Neuronal stem cell (in vitro differentiated cells): ENCODE measurements at places on chromosomes 5 and 9.

- H3K27ac ChIP-seq, result no peak overlapping the region
- no peaks in the 10 kb centered on the region for H3K36me3 ChIP-seq
- no peaks in the 10 kb centered on the region for H3K4me1 ChIP-seq
- DNase-seq, result no peak
- no peak overlapping the region for H3K4me3 ChIP-seq
These were observed 1369.8 kb upstream of the NUDT12 start for GRCh38 chr5:104932431-104932830.

GRCh38 chr9:134413890-134414623 lies 87.8 kb downstream of the RXRA start:
- no peaks in the 10 kb centered on the region for H3K27me3 ChIP-seq
- peaks cover 4% of the 10 kb centered on the region for H3K4me1 ChIP-seq
- H3K4me3 ChIP-seq, result no peak overlapping the region
- H3K27ac ChIP-seq, result no peak overlapping the region
- H3K36me3 ChIP-seq, result peaks cover 10% of the 10 kb centered on the region

- no peak for DNase-seq
- peaks cover 30% of the 10 kb centered on the region for H3K4me1 ChIP-seq
- no peak overlapping the region for H3K27ac ChIP-seq
- H3K27me3 ChIP-seq, result no peaks in the 10 kb centered on the region
- H3K36me3 ChIP-seq, result no peaks in the 10 kb centered on the region
- H3K4me3 ChIP-seq, result no peak overlapping the region
These were observed 156.4 kb downstream of the FGF18 start for GRCh38 chr5:171575808-171576207.

GRCh38 chr9:133334161-133334560 lies 1.8 kb downstream of the SURF6 start:
- peaks cover 6% of the 10 kb centered on the region for H3K4me1 ChIP-seq
- peaks cover 41% of the 10 kb centered on the region for H3K36me3 ChIP-seq
- no peak for DNase-seq
- no peak overlapping the region for H3K4me3 ChIP-seq
- H3K27me3 ChIP-seq, result no peaks in the 10 kb centered on the region
- no peak overlapping the region for H3K27ac ChIP-seq

GRCh38 chr5:128669803-128670202 lies 131.8 kb upstream of the FBN2 start:
- H3K27me3 ChIP-seq, result no peaks in the 10 kb centered on the region
- DNase-seq, result no peak
- no peak overlapping the region for H3K4me3 ChIP-seq
- H3K27ac ChIP-seq, result no peak overlapping the region

DNA sequence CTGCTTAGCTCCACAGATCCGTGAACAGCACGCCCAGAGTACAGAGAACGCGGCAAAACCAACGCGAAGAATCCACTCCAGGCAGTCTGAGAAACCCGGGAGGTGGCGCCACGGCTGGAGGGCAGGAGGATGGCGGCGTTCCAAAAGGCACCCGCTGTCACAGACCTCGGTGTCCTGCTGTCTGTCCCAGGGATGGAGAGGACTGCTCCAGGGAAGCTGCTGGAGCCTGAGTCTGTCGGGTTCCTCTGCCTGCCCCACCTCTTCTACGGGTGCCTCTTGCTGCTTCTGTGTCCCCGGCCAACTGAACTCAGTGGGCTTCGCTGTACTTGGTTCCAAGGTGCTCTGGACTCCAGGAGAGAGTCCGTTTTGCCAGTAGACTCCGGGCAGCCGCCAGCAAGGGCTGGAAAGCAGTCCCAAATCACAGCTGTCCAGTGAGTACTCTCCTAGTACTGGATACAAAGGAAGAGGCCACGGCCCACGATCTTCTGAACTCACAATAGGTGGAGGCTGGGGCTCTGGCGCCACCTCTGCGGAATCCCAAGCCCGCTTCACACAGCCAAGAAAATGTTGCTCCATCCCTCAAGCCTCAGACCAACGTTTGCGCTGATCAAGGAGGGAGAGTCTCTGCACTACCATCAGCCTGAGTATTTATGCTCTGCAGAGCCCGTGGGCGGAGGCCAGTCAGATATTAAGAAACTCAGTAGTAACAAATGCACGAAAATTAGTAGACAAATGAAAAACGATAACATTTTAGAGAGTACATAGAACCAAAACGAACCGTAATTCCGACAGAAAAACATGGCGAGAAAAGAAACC lies 440 bp downstream of the ANXA2R start:
- no peak overlapping the region for H3K27ac ChIP-seq
- H3K4me1 ChIP-seq, result peaks cover 16% of the 10 kb centered on the region
- no peak for DNase-seq
- peaks cover 85% of the 10 kb centered on the region for H3K27me3 ChIP-seq
- H3K36me3 ChIP-seq, result no peaks in the 10 kb centered on the region

DNA sequence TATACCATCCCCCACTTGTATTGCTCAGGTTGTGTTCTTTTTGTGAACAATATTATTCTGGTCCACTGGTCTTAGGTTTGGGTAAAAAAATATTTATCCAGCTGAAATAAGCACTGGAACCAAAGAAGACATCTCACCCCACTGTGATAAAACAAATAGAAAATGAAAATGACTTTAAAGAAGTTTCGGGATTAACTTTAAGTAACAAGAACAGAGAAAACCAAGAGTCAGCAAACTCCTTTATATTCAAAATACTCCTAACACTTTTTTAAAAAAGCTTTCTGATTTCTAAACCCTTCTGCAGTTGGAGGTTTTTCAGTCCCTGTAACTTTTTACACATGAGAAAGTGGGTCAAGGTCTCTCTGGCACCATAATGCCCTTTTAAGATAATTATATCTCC lies 273.9 kb upstream of the CDH10 start:
- no peaks in the 10 kb centered on the region for H3K36me3 ChIP-seq
- H3K27ac ChIP-seq, result no peak overlapping the region
- DNase-seq, result no peak
- no peaks in the 10 kb centered on the region for H3K4me1 ChIP-seq
- no peak overlapping the region for H3K4me3 ChIP-seq

GRCh38 chr5:109649318-109649717 lies 40.4 kb upstream of the MAN2A1 start:
- peaks cover 23% of the 10 kb centered on the region for H3K4me1 ChIP-seq
- no peak overlapping the region for H3K27ac ChIP-seq
- no peak for DNase-seq
- no peaks in the 10 kb centered on the region for H3K27me3 ChIP-seq
- no peak overlapping the region for H3K4me3 ChIP-seq
- H3K36me3 ChIP-seq, result no peaks in the 10 kb centered on the region

DNA sequence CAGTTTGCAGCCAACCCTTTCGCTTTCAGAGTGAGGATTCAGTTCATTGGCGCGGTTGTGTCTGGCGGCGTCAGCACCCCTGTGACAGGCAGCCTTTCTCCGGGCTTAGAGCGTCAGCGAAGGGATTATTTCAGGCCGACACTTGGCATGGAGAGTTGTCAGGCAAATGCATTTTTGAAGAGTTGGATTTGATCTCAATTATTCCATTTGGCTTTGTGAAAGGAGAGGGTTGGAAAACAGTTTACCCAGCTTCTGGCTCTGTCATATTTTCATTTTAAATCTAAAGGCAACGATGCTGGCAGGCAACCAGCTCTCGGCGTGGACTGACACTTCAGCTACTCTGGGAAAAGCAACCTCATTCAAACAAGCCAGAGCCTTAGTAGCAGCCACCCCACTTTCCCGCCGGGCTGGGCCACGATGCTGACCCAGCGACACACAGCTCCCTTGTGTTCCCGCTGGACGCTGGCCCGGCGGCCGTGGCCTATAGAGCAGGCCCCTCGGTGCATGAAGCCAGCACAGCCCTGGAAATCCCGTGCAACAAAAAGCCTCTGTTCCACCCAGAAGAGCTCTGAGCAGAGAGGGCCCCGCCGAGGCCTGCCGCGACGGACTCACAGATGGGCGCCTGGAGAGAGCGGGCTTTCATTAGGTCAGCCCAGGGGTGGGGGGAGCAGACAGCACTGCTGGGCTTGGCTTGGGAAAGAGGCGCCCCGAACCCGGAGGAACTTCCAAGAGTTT lies 28.9 kb upstream of the LPCAT1 start:
- peak overlapping the region; percentile 68 for H3K27ac ChIP-seq
- H3K27me3 ChIP-seq, result no peaks in the 10 kb centered on the region

- H3K4me3 ChIP-seq, result no peak overlapping the region
- H3K36me3 ChIP-seq, result no peaks in the 10 kb centered on the region
- no peak overlapping the region for H3K27ac ChIP-seq
These were observed 294.4 kb downstream of the MEF2C start for GRCh38 chr5:88588609-88589008.
